ENCODE measurements at places on chromosomes 16 and 17.
A peak's percentile ranks its signal among the peaks of the same experiment; 100 is the strongest.

GRCh38 chr17:72152387-72152929 lies 31.6 kb downstream of the SOX9 start:
- DNase-seq, result no peak

DNA sequence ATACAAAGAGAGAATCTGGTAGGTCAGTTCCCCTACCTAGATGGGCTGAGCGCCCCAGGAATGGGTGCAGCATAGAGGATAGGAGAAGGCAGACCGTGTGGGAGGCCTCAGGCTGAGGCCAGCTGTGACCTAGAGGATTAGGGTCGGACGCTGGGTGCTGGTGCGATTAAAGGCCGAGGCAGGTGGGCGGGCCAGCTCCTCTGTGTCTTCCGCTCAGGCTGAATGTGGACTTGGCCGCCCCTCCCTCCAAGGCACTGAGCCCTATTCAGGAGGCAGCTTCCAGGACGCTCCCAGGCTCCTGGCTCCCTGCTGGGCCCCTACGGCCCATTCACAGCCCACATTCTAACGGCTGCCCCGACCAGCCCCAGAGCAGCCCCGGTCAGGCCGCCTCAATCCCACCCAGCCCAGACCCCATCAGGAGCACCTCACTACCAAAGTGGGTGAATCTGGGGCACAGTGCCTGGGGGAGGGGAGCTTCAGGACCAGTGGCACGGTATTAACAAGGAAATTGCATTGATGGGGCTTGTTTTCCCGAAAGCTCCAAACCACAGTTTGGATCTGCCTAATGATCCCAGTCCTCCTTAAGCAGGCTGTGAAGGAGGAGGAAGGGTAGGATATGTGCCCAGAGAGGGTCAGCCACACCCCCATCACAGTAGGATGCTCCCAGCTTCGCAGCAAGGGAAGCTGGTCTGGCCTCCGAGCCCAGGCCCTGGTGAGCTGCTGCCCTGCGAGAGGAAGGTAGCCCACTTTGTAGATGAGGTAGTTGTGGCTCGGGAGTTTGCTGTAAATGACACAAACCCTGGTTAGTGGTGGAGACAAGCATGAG lies 14.5 kb downstream of the RHBDL3 start:
- DNase-seq, result peak; percentile 76

DNA sequence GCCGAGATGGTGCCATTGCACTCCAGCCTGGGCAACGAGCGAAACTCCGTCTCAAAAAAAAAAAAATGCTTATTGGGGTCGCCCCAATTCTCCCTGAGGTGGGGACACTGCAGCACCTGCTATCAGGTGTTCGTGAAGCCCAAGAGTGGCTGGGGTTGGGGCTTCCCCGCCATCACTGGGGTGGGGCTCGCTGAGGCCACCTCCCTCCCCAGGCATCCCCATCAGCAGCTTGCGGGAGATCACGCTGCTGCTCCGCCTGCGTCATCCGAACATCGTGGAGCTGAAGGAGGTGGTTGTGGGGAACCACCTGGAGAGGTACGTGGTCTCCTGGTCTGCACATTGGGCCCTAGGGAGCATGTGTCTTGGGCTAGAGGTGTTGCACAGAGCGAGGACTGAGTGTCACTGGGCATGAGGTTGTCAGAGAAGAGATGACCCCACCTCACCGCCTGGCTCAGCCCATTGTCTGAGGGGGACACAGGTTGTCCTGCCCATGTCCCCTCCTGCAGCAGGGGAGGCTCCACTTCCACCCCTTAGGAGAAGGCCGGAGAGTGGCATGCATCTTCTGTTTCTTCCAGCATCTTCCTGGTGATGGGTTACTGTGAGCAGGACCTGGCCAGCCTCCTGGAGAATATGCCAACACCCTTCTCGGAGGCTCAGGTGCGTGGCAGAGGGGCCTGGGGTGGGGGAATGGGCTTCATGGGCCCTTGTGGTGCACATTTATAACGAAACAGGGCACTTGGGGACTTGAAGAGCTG lies 4.9 kb downstream of the CDK10 start:
- DNase-seq, result no peak

DNA sequence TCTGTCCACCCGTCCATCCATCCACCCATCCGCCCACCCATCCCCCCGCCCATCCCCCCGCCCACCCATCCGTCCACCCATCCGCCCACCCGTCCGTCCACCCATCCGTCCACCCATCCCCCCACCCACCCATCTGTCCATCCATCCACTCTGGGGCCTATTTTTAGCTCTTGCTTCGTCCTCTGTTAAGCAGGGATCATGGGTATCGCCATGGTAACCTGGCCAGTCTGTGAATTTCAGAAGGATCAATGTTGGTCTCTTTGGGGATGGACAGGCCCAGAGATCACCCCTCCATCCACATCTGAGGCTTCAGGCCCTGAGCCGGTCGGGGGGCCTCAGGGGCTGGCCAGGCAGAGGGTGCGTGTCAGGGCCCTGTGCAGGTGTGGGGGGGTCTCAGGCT lies 15.2 kb upstream of the DPEP1 start:
- no peak for DNase-seq

DNA sequence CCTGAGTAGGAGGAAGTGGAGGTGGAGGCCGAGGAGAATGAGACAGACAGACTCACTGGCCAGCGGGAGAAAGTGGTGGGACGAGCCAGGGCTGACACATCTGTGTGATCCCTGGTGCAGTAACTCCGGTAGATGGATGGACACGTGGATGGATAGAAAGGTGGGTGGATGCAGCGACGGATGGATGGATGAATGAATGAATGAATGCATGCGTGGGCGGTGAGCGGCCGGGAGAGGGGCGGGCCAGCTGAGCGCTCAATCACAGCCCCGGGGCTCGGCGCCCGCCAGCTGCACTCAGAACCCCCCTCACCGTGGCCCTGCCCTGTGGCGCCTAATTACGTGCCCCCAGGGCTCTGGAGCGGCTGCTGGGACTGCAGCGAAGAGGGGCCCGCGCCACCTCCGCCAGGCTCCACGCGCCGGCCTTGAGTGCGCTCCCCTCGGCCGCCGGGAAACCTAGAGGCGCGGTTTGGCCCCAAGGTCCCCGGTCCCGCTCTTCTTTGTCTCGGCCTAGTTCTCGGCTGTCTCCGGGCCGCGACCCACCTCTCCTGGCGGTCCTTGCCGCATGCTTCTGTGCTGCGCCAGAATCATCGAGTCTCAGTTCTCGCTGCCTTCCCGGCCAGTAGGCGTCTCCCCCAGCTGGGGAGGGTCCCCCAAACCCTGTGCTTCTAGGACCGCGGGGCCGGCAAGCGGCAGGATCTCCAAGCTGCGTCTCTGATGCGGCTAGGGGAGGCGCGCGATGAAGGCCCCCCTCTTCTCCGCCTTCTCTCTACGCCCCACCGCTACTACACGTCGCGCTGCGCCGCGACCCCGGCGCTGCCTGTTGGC lies 41.0 kb downstream of the RAI1 start:
- peak; percentile 63 for DNase-seq

DNA sequence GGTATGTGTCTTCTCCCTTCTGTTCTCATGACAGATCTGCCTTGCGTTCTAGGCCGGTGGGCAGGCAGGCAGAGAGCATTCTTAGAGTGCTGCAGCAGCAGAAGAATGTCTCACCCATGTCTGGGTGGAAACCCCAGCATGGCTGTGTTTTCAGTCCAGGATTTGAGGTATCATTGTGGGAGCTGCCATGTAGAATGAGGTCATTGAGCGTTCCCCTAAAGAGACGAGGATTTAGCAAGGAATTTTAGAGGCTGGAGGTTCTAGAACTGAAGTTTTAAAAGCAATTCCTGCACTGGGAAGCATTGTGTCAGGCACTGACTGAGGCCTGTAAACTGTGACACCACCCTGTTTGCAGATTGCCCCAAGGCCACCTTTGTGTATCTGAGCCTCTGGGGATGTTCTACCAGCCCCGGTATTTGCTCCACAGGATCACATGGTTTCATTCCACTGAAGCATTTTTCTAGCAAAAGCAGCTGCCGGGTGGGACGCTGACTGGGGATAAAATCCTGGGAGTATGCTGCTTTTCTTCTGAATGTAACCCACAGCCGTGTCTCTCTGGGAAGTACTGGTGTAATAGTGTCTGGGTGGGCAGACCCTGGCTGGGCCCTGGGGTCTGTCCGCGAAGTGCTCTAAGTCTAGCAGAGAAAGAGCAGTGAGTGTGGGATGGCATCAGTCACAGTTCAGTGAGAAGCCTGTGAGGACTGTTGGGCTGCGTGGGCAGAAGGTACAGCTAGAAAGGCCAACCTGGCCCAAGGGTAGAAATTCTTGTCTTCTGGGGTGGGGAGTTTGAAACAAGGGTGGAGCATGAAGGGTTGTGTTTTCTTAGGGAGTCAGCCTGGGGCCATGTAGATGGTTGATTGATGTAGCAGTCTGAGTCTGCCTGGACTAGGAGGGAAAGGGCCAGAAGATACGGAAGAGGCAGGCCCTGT lies 30.2 kb downstream of the PLCD3 start:
- DNase-seq, result no peak

DNA sequence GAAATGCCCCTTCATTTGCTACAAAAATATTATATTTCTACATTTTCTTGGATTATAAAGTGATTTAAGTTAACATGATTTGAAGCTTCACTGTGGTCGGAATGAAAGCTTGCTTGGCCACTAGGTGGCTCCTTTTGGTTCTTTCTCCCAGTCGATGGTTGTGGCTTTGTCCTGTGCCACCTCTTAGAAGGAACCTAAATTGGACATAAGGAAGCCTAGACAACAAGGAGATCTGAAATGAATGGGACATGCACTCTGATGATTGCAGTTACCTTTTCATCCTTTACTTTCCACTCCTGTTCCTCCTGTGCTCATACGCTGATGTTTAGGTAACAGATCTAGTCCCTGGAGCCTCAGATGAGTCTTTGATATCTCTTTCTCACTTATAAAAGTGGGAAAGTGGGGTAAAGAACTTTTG lies 39.2 kb downstream of the FTO start:
- peak; percentile 21 for DNase-seq

- no peak for DNase-seq
These were observed 166.5 kb downstream of the NTN1 start for GRCh38 chr17:9187828-9188227.

GRCh38 chr17:63203652-63204051 lies 237.6 kb downstream of the TANC2 start:
- DNase-seq, result no peak

- DNase-seq, result peak; percentile 78
These were observed 157.1 kb downstream of the RGS9 start for GRCh38 chr17:65294181-65294719.

- DNase-seq, result no peak
These were observed 3.4 kb downstream of the ANKRD40CL start for GRCh38 chr17:50763716-50764475.

- peak; percentile 41 for DNase-seq
These were observed 37.0 kb upstream of the ZNF750 start for GRCh38 chr17:82876602-82877379.

GRCh38 chr17:74163271-74163821 lies 40.1 kb upstream of the RPL38 start:
- no peak for DNase-seq

DNA sequence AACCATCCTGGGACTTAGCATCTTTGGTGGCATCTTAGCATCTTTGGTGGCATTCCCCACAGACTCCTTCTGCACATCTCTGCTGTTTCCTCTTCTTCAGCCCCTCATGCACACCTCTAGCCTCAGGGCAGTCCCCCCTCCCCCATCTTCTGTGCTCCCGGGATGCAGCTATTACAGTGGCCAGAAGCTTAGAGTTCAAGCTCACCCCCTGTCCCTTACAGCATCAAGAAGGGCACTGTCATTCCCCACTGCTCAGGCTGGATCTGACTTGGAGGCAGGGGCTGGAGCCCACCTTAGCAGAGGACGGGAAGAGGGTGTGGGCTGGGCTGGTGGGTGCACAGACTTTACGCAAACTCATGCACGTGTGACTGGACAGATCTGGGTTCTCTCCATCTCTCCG lies 650 bp downstream of the EPN3 start:
- no peak for DNase-seq

GRCh38 chr16:4544473-4544872 lies 5.9 kb upstream of the CDIP1 start:
- DNase-seq, result no peak

DNA sequence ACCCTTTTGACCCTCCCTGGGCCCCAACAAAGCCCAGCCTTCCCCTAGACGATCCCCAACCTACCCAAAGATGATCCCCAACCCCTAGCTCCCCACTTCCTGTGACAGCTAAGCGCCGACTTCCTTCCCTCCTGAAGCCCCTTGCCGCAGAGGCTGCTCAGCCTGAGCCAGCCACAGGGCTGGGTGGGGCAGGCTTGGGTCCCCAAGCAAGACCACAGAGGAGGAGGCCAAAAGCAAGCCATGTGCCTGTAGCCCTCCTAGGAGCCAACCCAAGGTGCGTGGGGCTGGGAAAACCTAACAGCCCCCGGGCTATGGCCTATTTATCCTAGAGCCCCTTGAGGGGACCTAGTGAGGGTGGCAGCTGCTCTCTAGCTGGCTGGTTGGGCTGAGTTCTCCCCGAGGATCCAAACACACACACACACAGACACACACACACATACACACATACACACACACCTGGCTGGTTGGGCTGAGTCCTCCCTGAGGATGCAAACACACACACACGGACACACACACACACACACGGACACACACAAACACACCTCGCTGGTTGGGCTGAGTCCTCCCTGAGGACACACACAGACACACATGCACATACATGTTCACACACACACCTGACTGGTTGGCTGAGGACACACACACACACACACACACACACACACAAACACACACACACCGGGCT lies 4.8 kb downstream of the ARRB2 start:
- no peak for DNase-seq

DNA sequence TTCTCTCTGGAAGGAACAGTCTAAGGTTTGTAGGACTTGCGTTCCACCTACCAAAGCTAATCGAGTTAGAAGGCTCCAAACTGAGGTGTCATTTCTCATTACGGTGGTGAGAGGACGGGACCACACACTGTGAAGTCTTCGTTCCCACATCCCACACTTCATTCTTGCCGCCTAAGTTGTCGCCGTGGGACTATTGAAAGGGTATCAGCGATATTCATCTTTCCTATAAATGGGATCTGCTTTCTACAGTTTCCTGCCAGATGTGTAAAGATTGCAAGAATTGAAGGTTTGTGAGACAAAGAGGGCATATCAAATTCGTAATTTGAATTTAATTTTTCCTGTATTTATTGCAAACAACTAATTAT lies 608 bp upstream of the TRIM37 start:
- DNase-seq, result no peak

DNA sequence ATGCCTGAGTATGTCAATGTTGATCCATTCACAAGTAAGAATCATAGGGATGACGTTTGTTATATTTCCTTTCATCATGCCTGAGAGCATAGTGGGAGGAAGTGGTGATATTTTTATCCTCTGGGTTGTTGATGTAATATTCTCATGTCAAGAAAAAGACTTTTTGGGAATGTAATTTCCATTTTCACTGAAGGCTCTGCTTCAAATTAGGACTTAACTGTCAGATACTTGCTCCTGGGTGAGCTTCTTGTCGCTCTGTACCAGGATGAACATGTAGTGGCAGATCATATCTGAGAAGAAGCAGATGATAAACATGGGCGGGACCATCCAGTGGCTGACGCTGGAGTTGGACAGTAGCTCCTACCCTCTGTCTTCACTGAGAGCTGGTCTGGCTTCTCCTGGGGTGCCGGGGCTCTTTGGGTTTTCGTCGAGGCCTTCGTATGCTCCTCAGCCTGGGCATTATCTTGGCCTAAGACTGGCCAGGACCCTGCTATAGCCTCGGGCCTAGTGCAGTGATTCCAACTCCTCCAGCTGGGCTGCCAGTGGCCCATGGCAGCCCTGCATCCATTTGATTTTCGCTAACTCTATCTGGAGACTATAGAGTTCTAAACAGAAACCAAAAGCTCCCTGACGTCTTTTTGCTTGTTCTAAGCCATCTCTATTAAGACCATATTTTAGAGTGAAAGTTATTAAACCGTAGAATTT lies 19.7 kb downstream of the CYB5B start:
- no peak for DNase-seq

Measured in WTC11 (cell line).